ENCODE measurements at places on chromosomes 12 and 14. TPM values are rescaled to one million over a fixed set of nuclear protein-coding genes. Genes with fewer than 3 reads are reported as not detected.

The FZD10 gene
- not detected for polyA plus RNA-seq

The SERPINA6 gene
- polyA plus RNA-seq = not detected

The TSPAN8 gene
- not detected for polyA plus RNA-seq

DNA sequence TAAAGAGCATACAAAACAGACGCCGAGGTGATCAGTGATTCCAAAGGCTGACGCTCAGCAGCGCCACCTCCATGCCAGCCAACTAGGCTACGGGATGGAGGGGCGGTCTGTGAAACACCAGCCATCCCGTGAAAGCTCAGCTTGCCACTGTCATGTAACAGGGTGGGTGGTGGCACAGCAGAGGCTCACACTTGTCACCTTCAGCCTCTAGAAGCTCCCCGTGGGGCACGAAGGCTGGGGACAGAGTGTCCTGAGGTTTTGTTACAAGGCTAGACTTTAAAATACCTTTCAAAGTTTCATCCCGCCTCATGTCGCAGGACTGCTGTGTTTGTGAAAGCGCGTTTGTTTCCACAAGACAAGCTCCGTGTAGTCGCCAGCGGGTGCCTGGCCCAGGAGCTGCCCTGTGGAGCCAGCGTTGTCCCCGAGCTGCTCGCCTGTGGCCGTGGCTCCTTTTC lies 20.7 kb downstream of the XRCC3 start:
- no peak for DNase-seq

DNA sequence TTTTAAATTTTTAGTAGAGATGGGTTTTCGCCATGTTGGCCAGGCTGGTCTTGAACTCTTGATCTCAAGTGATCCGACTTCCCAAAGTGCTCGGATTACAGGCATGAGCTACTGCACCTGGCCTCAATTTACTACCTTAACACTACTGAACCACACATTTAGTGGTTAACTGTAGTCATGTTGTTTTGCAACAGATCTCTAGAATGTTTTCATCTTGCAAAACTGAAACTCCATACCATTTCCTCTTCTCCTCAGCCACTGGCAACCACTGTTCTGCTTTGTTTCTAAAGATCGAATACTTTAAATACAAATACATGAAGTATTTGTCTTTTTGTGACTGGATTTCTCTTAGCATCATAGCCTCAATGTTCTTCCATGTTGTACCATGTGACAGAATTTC lies 15.4 kb upstream of the SMCO2 start:
- no peak for DNase-seq

- no peak for DNase-seq
These were observed 45.8 kb downstream of the CRADD start for GRCh38 chr12:93722835-93723567.

DNA sequence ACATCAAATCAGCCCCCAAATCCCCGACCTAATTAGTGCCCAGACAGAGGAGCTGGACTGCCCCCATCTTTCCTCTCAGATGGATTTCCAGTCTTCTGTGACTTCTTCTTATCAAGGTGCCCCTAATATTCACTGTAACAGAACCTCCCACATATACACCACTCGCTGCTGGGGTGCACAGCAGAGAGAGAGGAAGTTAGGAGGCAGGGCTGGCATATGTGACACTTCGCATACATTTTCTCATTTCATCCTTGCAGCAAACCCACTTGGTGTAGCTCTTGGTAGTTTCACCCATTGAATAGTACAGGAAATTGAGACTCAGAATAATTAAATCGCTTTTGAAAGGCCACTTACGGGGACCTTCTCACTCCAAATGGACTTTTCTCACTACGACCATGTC lies 56.5 kb upstream of the CCND2 start:
- no peak for DNase-seq

- DNase-seq = no peak
These were observed 154.2 kb downstream of the APAF1 start for GRCh38 chr12:98799146-98799810.

- DNase-seq = no peak
These were observed 20.0 kb upstream of the SGPP1 start for GRCh38 chr14:63747846-63748245.

All from AG04450 (cell line).